Endothelial cell of umbilical vein (primary cell): ENCODE measurements at places on chromosomes 2 and 18. TPM values are rescaled to one million over a fixed set of nuclear protein-coding genes. Genes with fewer than 3 reads are reported as not detected.

The NOTO gene
- polyA plus RNA-seq: not detected in 2 replicates

- DNase-seq: no peak
These were observed 12.5 kb upstream of the PLEKHM3 start for GRCh38 chr2:208037564-208038487.

The NPAS2 gene
- 29.0 and 34.7 TPM in 2 replicates for polyA plus RNA-seq

DNA sequence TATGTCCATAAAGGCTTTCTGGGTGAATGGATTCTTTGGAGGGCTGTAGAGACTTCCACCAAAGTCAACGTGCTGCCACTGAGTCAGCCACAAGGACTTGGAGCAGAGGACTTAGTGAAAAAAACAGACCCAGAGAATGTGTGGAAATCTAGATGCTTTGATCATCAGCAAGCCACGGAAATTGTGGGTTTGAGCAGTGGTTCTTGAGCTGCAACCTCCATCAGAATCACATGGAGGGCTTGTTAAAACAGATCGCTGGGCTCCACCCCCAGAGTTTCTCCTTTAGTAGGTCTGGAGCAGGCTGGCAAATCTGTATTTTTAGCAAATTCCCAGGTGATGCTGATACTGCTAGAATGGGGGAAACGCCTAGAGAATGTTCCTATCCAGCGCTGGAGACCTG, 95.3 kb downstream of the RBM43 start:
- DNase-seq: no peak

DNA sequence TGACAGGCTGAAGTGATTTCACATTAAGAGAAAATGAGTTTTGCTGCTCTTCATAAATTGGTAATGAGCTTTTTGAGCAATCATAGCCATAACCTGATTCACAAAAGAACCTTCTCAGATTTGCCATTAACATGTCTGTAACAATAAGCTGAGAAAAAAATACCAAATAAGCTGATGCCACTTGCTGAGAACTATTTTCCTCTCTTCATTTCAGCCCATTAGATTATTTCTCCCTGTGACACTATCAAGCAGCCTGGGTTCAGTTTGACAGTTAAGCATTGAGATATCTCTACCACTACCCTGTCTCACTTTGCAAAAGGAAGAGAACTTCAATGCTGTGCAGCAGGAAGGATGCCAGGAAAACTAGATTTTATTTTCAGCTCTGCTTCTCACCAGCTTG, 673.9 kb downstream of the TRIB2 start:
- no peak for DNase-seq

GRCh38 chr2:239008677-239009588, 161.0 kb downstream of the TWIST2 start:
- DNase-seq: peak; percentile 58

- DNase-seq: no peak
These were observed 122.5 kb downstream of the RNF152 start for GRCh38 chr18:61770279-61770678.

The FOXD4L1 gene
- polyA plus RNA-seq: 0.04 and 0.06 TPM in 2 replicates

The FAM237A gene
- not detected in 2 replicates for polyA plus RNA-seq

DNA sequence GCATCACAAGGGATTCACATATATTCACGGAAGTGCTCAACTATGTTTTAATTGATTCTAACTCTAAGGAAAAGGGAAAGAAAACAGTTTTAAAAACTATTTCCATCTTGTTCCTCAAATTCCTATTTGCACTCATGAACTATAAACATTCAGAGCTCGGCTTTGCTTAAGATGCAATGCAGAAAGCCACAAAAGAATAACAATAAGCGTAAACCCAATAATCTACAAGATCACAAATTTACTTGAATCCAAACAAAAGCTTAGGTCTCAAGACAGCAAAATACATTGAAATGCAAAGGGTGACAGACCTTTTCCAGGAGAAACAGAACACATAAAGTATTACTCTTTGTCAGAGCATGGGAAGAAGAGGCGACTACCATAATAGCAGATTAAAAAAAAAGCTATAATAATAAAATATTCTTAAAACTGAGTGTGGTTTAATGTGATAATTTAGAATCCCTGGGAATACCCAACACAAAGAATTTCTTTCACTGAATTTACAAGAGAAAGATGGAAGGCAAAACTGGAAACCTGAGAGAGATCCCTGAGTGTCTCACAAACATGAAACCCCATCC, 1094.9 kb downstream of the LRP1B start:
- DNase-seq: no peak

GRCh38 chr2:170525566-170525900, 189.6 kb upstream of the SP5 start:
- peak; percentile 96 for DNase-seq

The POTEI gene
- 0.10 TPM in 2 replicates for polyA plus RNA-seq

GRCh38 chr2:167198009-167198408, 309.7 kb downstream of the XIRP2 start:
- no peak for DNase-seq

The TMEM37 gene
- 13.6 and 16.2 TPM in 2 replicates for polyA plus RNA-seq

DNA sequence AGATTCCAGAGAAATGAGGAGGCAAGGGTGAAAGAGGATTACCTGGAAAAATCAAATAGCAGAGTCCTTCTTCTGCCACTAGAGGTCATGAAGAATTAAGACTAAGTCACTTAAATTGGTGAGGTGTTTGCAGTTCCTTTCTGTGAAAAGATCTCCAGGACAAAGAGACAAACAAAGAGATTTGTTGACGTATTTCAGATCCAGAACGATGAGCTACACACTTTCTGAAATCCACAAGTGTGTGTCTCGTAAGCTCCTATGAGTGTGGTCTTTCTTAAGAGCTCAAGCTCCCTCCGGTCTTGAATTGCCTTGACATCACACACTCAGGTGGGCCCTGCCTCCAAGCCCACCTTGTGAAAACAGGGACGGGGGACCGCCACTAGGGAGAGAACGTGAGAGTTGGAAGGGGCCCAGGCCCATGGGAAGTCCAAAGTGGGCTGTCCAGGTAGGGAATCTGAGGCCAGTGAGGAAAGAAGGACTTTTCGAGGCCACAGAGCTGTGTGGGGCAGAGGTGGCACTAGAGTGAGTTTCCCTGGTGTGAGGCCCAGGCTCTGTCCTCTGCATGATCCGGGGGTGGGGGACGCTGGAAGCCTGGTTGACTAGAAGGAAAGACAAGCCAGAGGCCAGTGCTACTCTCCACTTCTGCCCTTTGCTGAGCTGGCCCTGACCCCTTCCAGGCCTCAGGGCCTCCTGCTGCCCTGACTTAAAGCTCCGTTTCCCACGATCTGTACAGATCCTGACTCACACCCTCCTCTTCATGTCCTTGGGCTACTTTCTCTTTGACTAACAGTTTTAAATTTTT, 168.1 kb upstream of the NCK2 start:
- peak; percentile 20 for DNase-seq

The KIAA2012 gene
- polyA plus RNA-seq: not detected in 2 replicates

The GYPC gene
- polyA plus RNA-seq: 3.5 and 4.3 TPM in 2 replicates

DNA sequence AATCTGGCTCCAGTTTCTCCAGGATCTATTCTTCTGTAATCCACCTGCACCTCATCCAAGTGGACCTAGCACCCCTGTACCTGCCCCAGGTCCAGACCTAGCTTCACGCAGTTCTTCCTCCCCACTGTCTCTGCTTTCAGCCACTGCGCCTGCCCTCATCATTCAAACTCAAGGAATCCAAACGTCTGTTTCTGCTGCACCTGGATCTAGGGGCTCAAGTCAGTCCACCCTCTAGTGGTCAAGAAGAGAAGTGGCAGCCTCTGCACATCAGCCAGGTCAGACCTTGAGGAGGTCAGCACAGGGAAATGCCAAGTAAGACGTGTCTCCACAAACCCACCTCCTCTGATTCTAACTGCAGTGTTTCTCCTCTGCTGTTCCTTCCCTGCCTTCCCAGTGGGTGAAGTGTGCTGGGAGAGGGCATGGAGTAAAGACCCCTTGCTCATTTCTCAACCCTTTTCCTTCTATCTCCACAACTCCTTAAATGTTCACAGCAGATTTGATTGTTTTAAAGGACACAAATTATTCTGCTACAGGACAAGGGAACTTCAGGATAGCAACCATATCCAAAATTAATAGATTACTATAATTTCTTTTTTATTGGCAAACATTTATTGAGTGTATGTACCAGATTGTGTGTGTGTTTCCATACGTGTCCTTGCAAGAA, 8.6 kb upstream of the RNF152 start:
- peak; percentile 74 for DNase-seq

- peak; percentile 72 for DNase-seq
These were observed 64.2 kb upstream of the THOC1 start for GRCh38 chr18:332007-332406.

DNA sequence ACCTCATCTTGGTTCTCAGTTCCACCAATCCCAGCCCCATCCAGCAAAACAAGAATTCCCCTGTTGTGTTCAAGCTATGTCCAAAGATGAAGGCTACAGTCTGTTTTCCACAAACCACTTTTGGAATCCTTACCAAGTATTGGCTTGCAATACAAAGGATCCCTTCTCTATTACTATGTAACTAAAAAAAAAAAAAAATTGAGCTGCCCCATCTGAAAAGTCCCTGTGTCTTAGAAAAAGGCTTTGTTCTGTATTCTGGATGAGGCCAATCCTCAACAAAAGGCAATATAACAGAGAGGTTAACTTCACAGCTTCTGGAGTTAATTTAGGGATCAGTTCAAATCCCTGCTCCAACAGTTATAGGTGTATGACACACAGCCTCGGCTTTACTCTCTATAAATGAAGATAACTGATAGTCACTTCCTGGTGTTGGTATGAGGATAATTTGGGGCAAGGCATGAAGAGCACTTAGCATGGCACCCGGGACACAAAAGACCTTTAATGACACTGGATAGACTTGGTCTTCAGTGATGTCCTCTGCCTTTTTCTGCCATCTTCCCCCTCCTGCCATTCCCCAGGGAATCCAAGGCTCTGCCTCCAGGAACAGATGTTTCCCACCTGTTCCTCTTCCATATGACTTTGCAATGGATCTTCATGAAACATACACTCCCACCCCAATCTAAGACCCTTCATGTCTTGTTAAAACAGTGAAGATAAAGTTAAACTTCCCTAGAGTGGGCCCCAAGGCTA, 61.2 kb upstream of the ATL2 start:
- no peak for DNase-seq

The ALPG gene
- polyA plus RNA-seq: not detected in 2 replicates

The ACVR1C gene
- 0.03 TPM in 1 of 2 replicates, not detected in the other for polyA plus RNA-seq

GRCh38 chr18:59900222-59901128, 679 bp downstream of the PMAIP1 start:
- DNase-seq: peak; percentile 76

The CDH19 gene
- not detected in 2 replicates for polyA plus RNA-seq

DNA sequence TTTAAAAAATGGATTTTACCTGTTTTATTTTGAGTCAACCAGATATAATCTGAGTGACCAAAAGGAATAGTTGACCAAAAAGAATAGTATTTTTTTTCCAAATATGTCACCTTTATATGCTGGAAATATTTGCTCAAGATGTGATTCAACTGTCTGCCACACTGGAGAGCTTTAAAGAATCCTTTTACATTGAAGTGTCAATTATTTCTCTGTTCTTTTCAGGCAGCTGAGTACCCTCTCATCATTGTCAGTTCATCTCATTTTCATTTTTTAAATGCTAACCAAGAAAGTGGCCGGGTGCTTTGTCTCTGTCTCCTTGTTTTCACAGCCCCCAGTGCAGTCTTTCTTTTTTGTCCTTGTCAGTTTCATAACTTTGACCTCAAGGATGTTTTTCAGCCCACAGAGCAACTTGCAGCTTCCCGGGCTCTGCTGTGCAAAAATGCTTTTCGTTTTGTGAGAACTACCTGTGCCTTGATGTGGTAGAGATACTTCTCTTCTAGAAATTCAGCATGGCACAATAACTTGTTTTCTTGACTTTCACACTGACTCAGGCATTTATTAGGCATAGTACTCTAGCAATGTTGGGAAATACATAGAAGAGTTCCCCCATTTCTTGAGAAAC, 23.4 kb upstream of the CERS6 start:
- no peak for DNase-seq

DNA sequence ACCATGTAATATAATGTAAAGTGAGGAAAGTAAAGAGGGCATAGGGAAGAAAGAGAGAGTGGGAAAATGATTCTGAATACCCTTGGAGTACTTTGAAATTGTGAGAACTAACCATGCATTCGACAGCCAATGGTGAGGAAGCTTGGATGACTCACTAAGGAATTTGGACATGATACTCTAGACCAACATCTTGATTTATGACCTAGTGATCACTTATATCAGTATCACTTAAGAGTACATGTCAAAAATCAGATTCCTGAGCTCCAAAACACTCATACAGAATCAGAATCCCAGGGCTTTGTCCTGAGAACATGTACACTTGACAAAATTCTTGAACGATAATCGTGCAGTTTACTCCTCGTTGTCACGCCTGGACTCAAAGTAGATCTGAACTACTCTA, 1899.8 kb upstream of the PIK3C3 start:
- no peak for DNase-seq

- DNase-seq: peak; percentile 97
These were observed 45.4 kb downstream of the RASGRP3 start for GRCh38 chr2:33521791-33522281.

The CYP27C1 gene
- not detected in 2 replicates for polyA plus RNA-seq

DNA sequence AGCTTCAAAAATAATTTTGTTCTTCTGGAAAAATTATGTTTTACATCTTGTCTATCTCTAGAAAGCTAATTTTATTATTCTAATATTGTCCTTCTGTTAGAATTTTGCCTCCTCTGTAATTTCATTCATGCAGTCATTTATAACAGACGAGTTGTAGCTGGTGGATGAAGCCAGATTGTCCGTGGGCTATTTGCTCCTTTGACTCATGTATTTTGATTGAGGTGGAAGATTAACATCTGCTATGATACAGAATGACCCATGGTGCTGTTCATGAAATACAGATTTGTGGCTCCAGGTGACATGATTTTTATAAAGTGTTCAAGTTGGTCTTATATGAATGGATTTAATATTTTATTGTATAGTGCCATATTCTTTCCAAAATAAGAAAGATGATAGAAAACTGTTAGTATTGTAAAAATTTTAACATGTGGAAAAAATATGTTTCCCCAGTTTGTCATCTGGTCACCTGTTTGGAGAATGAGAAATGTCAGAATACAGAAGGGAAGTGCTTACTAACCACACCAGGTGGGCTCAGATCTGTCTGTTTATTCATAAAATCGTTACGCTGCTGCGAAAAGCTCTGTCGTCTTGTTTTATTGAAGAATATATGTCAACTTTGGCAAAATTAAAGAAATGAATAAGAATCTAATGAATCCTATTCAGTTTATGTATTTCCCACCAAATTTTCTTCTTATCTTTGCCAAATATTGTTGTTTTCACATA, 20.4 kb upstream of the L3MBTL4 start:
- DNase-seq: no peak

The VRK2 gene
- polyA plus RNA-seq: 8.5 and 11.2 TPM in 2 replicates

- DNase-seq: no peak
These were observed 10.0 kb downstream of the GALNT5 start for GRCh38 chr2:157267476-157267875.

The TUBA4B gene
- polyA plus RNA-seq: not detected in 2 replicates

GRCh38 chr2:224309176-224309575, 92.7 kb downstream of the FAM124B start:
- DNase-seq: no peak

- no peak for DNase-seq
These were observed 205.1 kb upstream of the NRP2 start for GRCh38 chr2:205477016-205477705.

DNA sequence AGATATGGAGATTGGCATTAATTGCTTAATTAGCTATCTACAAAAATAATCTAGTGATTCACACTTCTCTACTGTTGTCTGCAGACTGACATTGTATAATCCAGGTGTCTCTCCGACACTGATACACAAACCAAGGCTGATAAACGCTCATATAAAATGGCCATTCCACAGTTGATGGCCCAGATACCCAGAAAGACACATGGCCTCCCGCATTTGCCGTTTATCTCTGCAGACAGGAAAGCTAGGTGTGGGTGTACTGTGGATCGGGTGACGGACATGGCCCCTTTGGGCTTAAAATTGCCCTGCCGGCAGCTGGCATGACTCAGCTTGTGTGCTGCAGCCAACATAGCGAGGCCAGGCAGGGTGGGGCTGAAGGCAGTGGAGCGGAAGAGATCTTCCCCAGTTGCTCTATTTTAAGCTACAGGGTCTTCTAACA, 18.5 kb downstream of the PMAIP1 start:
- DNase-seq: no peak
